ENCODE measurements at places on chromosomes 11 and 22. TPM values are rescaled to one million over a fixed set of nuclear protein-coding genes. Genes with fewer than 3 reads are reported as not detected.

Gene IGHMBP2
- total RNA-seq: 10.9 TPM

Gene ACRV1
- total RNA-seq: not detected

DNA sequence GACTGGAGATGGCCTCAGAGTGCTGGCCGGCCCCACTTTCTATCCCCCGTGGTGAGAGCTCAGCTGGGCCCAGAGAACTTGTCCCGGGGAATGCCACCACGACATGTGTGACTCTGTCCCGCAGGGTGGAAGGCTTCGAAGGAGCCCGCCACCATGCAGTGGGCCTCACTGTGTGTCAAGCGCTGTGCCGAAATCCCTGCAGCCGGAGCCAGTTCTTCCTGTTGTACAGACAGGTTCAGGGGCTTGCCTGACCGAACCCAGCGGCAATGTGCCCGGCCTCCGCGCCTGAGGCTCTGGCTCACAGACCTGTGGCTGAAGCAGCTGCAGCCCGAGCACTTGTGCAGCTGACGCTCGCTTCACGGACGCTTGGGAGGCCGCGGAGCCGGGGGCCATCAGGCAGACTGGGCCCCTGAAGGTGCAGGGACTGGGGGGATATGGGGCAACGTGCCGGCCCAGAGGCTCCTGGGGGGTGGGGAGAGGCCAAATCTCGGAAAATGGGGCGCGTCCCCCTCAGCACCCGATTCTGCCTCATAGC, 650 bp downstream of the PPM1F start:
- peak overlapping the region; percentile 78 for H3K4me3 ChIP-seq
- no peaks in the 10 kb centered on the region for H3K27me3 ChIP-seq
- H3K4me1 ChIP-seq: peaks cover 19% of the 10 kb centered on the region
- peak; percentile 89 for DNase-seq
- H3K36me3 ChIP-seq: no peaks in the 10 kb centered on the region

DNA sequence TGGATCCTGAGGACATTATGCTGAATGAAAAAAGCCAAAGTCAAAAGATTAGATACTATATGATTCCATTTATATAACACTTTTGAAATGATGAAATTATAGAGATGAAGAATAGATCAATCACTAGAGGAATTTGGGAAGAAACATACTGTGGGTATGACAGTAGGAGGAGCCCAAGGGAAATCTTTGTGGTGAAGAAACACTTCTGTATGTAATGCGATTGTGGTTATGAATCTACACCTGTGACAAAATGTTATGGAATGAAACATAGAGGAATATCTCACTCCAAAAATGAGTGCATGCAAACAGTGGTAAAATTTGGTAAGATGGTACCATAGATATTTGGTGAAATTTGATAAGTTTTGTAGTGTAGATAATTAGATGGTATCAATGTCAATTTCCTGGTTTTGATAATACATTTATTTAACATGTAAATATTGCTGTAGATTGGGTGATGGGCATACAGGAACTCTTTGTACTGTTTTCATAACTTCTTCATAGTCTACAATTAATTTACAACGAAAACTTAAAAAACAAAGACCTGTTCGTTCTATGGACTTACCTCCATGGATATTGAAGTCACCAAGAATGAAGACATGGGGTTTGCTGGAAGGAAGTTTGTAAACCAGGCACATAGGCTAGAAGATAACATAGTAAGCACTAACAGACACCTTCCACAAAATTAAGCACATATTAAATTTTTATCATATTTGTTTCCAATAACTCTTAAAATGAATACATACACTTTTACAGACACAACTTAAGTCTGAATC, 11.5 kb downstream of the MRGPRX1 start:
- no peak for DNase-seq
- H3K27me3 ChIP-seq: peaks cover under 1% of the 10 kb centered on the region
- H3K4me1 ChIP-seq: no peaks in the 10 kb centered on the region
- H3K4me3 ChIP-seq: no peak overlapping the region
- no peak overlapping the region for H3K27ac ChIP-seq

- no peaks in the 10 kb centered on the region for H3K27me3 ChIP-seq
- peak; percentile 53 for DNase-seq
- no peaks in the 10 kb centered on the region for H3K4me1 ChIP-seq
- no peak overlapping the region for H3K4me3 ChIP-seq
- H3K27ac ChIP-seq: no peak overlapping the region
Measured at GRCh38 chr11:16412525-16413172, 56.3 kb upstream of the SOX6 start.

- no peak overlapping the region for H3K4me3 ChIP-seq
- peak; percentile 85 for DNase-seq
Measured at GRCh38 chr11:14300661-14301304, 58.2 kb downstream of the RRAS2 start.

- no peak overlapping the region for H3K27ac ChIP-seq
- H3K36me3 ChIP-seq: no peaks in the 10 kb centered on the region
- peak; percentile 53 for DNase-seq
- no peaks in the 10 kb centered on the region for H3K27me3 ChIP-seq
- no peak overlapping the region for H3K4me3 ChIP-seq
Measured at GRCh38 chr11:123045101-123045500, 16.8 kb downstream of the HSPA8 start.

DNA sequence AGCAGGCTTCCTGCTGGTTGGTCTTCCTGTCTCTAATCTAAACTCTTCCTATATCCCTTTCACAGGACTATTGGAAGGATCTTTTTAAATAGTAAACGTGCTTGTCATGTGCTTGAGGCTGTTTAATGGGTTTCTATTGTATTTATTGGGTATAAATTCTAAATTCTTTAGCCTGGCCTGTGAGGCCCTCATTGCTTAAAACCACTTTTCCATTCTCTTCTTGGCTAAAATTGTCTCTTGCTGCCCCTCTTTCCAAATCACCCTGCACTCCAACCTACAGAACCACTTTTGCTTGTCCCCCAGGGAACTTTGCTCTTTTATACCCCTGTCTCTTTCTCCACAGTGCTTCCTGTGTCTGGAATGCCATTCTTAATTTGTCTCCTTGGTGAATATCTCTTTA, 46.4 kb upstream of the MUC15 start:
- no peaks in the 10 kb centered on the region for H3K27me3 ChIP-seq
- no peaks in the 10 kb centered on the region for H3K36me3 ChIP-seq

Gene APOL5
- total RNA-seq: not detected

- H3K36me3 ChIP-seq: peaks cover 18% of the 10 kb centered on the region
- DNase-seq: peak; percentile 87
- peak overlapping the region; percentile 60 for H3K27ac ChIP-seq
- H3K4me3 ChIP-seq: peak overlapping the region; percentile 58
- no peaks in the 10 kb centered on the region for H3K27me3 ChIP-seq
Measured at GRCh38 chr11:65927904-65928397, 8.7 kb downstream of the DRAP1 start.

DNA sequence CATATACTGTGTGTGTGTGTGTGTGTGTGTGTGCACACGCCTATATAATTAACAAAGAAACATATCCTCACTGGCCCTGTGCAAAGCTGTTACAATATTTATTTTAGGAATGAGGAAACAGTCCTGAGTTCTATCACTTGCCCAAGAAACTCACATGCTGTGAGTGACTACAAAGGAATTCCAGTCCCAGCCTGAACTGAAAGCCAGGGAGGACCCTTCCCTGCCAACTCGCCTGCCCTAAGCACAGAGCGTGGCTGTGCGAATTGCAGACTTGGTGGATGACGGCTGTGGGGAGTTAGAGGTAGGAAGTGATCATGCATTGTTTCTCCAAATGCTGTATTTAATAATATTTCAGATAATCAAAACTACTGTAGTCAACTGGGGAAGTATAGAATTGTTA, 26.4 kb upstream of the CD5 start:
- H3K4me3 ChIP-seq: no peak overlapping the region
- no peak overlapping the region for H3K27ac ChIP-seq
- H3K36me3 ChIP-seq: no peaks in the 10 kb centered on the region
- peaks cover 10% of the 10 kb centered on the region for H3K27me3 ChIP-seq

Gene UCP3
- total RNA-seq: 0.59 TPM

Gene HIKESHI
- total RNA-seq: 65.9 TPM

DNA sequence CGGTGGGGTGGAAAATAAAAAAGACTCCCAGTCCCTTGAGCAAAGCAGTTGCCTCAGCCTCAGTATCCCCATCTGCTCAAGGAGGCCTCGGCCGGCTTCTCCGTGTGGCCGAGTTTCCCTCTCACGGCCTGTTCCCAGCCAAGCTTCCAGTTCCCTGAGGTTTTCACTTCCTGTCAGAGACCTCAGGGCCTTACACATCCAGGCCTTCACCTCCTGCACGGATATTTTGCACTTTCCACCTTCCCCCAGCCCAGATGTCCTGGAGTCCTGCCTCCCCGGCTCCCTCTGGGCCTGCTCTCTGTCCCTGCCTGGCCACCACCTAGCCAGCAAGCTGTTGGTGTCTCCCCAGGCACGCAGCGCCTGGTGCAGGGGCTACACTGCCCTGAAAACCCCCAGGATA, 41.1 kb upstream of the CD82 start:
- H3K4me1 ChIP-seq: peaks cover 4% of the 10 kb centered on the region
- no peak overlapping the region for H3K4me3 ChIP-seq
- no peak for DNase-seq
- peaks cover 34% of the 10 kb centered on the region for H3K27me3 ChIP-seq
- H3K36me3 ChIP-seq: no peaks in the 10 kb centered on the region
- no peak overlapping the region for H3K27ac ChIP-seq

- H3K27me3 ChIP-seq: no peaks in the 10 kb centered on the region
- peak; percentile 27 for DNase-seq
- H3K36me3 ChIP-seq: no peaks in the 10 kb centered on the region
Measured at GRCh38 chr22:49629586-49630447, 197.9 kb downstream of the BRD1 start.

GRCh38 chr11:122265981-122266380, 150.0 kb upstream of the BLID start:
- H3K4me1 ChIP-seq: peaks cover 4% of the 10 kb centered on the region
- H3K27ac ChIP-seq: no peak overlapping the region
- no peak overlapping the region for H3K4me3 ChIP-seq
- H3K27me3 ChIP-seq: peaks cover 60% of the 10 kb centered on the region
- H3K36me3 ChIP-seq: no peaks in the 10 kb centered on the region

DNA sequence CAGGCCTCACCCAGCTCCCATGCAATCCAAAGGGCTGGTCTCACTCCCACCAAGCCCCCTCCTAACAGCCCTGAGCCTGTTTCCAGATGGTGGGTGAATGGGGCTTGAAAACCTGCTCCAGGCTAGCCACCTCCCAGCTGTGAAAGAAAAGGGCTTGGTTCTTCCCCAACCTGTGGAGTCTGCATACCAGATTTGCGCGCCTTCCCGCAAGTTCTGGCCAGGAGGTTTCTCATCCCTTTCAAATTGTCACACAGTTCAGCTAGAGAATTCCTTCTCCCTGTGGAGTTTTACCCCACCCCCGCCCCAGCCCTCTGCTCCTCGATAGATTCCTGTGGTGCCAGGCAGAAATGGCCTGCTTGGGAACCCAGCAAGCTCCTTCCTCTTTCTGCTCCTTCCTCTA, 734.6 kb upstream of the FAT3 start:
- no peaks in the 10 kb centered on the region for H3K27me3 ChIP-seq
- no peak overlapping the region for H3K27ac ChIP-seq
- no peak overlapping the region for H3K4me3 ChIP-seq
- H3K36me3 ChIP-seq: no peaks in the 10 kb centered on the region

DNA sequence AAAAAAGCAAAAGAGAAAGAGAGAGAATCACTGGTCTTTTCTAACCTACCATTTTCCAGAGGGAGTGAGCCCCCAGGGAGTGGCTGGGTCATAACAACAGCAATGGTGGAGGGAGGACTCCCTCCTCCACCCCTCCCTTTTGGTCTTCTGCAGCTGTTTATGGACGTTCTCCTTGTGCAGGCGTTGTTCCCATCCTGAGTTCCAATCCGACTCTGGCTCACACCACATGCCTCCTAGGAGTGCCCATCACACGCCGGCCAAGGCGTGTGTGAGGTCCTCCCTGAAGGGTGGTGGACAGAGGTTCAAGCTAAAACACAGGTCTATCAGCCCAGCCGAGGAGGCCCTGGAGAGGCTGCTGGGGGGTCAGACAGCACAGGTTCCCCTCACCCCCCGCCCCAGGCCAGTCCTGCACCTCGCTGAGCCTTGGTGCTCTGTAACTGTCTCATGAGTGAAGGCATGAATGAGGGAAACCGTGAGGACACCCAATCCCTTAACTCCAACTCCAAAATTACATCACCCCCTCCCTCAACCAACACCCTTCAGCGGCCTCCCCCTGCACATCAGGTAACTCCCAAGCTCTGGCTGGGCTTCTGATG, 29.4 kb downstream of the IFT27 start:
- H3K27me3 ChIP-seq: peaks cover 9% of the 10 kb centered on the region
- H3K4me3 ChIP-seq: no peak overlapping the region
- H3K36me3 ChIP-seq: no peaks in the 10 kb centered on the region
- H3K4me1 ChIP-seq: no peaks in the 10 kb centered on the region
- DNase-seq: peak; percentile 21
- H3K27ac ChIP-seq: no peak overlapping the region

Measured in osteoblast (primary cell).